Central memory CD8-positive, alpha-beta T cell (primary cell): ENCODE measurements at places on chromosomes 2 and 18.

DNA sequence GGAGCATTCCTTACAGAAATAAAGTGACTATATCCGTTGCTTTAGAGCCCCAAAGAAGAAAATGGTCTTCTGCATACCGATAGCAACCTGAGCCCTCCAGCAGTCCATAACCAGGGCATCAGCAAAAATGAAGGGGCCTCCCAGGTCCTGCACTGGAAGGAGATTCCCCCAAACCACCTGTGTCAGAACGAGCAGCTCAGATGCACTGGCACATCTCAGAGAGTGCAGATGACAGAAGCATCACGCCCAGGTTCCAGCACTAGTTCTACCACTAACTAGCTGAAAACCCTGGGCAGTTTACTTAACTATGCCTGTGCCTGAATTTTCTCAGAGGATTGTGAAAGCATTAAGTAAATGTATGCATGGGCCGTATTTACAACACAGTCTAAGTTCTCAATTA lies 466.7 kb upstream of the MYT1L start:
- no peak for DNase-seq

DNA sequence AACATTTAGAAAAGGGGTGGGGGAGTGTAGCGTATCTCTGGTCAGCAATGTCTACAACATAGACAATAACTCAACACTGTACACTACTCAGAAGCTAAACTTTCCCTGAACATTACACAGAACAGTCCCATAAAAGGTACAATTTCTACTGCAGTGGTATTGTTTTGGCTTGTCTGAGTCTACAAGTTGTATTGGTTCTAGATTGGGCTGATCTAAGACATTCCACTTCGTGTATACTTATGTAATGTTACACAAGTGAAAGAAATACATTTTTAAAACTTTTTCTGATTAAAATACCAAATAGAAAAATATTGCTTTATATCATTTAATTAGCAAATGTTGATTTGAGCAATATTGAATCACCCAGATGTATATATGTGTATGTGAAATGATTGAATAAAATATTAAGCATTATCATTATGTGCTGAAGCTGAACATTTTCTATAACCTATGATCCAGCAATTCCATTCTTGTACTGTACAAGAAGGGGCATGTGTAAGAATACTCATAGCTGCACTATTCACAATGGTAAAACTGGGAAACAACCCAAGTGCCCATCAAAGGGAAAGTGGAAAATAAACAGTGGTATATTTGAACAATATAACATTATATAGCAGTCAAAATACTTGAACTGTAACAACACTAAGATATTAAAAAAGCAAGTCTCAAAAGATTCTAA lies 52.4 kb downstream of the VSNL1 start:
- DNase-seq: no peak

- DNase-seq: no peak
These were observed at the start of gene EMILIN1 for GRCh38 chr2:27078267-27079194. EMILIN1 (plus strand) TSS chr2:27078615; CDS start chr2:27079066, 451 bp downstream.

DNA sequence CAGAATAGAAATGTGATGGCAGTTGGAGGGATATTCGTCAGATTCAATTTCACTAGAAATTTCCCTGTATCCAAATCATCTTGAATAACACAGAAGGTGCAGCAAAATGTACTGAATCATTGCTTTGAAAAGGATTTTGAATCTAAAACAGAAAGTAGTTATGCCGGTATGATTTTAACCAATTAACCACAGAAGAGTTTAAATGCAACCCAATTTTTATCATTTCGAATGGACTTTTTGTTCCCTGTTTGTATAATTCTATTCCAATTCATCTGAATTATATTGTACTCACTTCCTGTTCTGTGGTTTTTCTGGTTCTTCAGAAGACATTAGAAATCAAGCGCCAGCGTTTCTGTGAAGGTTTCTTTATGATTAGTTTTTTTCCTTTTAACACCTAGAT lies 190.4 kb downstream of the MYO3B start:
- DNase-seq: no peak

GRCh38 chr2:160499865-160500264 lies 6.3 kb upstream of the RBMS1 start:
- no peak for DNase-seq

DNA sequence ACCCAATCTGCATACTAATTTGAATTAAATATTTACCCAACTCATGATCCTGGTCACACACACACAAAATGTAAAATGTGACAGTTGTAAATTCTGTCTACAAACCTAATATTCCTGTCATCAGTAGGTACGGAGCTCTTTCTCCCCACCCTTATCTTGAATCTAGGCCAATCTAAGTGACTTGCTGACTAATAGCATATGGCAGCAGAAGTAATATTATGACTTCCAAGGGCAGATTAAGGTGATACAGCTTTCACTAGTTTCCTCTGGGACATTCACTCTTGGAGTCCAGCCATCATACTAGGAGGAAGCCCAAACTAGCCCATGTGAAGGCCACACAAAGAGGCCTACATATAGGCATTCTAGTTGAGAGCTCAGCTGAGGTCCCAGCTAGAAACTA lies 89.4 kb downstream of the TMEM131 start:
- no peak for DNase-seq

GRCh38 chr2:127146820-127147502 lies 40.0 kb upstream of the BIN1 start:
- DNase-seq: no peak

DNA sequence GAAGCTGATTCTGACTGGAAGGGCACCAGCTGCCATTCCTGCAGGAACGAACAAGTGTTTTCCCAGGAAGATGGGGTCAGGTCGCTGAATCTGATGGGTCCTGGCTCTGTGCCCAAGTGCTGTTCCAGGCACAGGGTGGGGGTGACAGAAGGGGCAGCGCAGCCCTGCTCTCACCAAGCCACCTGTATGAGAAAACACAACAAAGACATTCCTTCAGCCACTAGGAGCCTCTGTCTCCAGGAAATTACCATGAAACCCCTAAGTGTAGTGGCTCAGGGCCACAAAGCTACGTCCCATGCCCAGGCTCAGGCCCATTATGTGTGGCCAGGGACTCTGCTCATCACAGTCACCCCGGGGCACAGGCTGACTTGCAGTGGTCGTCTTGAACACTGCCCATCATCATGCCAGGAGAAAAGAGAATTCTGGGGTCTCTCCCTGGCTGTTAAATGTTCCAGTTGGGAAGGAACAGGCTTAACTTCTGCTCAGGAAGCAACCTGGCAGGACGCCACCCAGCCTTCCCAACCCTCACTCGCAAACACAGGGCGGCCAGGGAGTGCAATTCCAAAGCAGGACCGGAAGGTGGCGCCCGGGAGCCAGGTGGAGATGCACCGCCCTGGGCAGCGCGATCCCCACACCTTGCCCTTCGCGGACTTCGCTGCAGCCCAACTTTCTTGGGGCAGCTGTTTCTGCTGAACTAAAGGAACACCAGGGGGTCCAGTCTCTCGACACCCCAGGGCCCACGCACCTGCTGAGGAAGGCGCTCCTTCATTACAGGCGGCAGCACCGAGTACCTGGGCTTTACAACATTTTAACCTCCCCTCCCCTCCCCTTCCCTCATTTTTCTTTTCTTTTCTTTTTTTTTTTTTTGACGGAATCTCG lies 11.0 kb upstream of the SFTPB start:
- peak; percentile 61 for DNase-seq

DNA sequence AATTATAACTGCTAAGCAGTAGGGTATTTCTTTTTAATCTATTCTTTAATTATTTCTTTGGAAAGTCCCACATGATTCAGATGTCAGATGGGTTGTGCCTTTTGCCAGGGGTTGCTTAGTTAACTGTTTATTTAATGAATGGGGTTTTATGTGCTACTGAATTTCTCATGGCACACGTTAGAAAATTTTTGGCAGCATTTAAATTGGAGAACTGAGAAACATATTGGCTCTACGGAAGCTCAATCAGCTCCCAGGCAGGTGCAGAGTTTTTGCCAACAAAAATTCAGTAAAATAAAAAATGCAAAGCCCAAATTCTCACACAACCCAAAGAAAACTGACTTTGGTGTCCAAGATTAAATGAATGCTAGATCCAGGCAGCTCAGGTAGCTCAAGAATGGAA lies 467.2 kb downstream of the NRXN1 start:
- no peak for DNase-seq

DNA sequence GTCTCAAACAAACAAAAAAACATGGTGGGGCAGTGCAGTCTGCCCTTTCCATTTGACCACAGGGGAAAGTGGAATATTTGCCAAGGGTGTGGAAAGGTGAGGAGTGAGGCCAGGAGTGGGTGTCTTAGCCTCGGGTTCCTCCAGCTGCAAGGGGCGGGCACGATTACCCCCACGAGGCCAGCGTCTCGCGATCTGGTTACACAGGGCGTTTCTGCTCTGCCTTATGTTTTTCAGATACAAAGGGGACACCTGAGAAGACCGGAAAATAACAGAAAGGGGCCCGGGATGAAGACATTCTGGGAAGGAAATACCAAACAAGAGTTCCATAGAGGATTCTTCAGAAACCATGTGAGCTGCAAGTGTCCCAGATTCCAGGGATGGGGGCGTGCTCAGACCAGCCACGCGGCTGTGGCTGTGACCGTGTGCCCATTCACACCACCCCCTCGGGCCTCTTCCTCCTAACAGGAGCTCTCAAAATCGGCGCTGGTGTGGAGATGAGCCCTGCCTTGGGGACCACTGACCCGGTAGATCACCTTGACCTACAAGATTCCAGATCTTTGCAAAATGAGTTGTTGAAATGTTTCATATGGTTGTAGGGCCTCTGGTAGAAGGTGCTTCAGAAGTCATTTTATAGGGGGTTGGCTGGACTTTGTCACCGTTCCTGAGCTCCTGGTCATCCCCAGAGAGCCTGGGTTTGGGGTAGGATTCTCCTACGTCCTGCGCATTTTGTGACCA lies 34.2 kb downstream of the FAM178B start:
- no peak for DNase-seq

DNA sequence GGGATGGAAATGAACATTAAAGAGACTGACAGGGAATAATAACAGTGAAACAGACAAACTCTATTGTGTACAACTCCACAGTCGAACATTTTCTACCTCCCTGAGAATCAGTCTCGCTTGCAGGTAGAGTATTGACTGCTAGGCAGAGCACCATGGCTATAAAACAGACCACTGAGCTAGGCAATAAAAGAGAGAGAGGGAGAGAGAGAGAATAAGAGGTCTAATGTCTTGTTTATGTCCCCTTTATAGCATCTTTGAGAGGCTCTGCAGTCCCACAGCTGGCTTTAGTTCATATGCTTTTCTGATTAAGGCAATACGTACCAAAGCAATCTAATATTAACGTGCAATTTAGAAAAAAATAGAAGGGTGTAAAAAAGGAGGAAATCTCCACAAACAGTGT lies 652.6 kb downstream of the NRXN1 start:
- DNase-seq: no peak

- no peak for DNase-seq
These were observed 1108.7 kb upstream of the TMEFF2 start for GRCh38 chr2:193303464-193303863.

GRCh38 chr2:8122520-8122919 lies 559.3 kb upstream of the ID2 start:
- DNase-seq: no peak

GRCh38 chr2:7262727-7263126 lies 345.5 kb downstream of the RNF144A start:
- no peak for DNase-seq

DNA sequence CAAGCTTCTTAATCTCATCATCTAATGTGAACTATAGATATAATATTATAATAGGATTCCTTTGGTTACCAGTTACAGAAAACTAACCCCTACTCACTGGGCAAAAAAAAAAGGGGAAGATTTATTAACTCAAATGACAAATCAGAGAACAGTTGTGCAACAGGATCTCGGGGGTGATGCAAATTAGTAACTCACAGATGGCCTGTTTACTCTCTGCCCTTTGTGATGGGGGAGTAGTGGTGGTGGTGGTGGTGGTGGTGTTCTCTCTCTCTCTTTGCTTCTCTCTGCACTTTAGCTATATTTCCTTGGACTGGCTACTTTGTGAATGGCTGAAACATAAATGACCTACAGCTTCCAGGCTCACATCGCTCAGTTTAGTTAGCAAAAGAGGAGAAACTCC lies 59.0 kb downstream of the TMEM247 start:
- no peak for DNase-seq

DNA sequence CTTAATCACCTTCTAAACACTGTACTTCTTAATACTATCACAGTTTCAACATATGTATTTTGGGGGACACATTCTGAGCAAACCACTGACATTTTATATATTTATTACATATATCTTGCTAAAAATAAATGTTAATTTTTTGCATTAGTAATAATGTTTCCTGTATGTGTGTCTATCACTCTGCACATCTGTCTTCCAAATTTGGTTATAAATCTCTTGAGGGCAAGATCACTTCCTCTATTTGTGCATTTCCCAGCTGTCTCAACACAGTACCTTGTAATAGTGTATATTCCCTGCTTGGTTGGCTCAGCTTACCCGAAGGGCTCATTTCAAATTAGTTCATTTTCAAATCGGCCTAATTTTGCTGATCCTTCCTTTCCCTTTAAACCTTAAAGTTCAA lies 617.1 kb upstream of the GYPC start:
- no peak for DNase-seq

GRCh38 chr2:71857636-71858035 lies 290.0 kb downstream of the CYP26B1 start:
- no peak for DNase-seq

- no peak for DNase-seq
These were observed 121.2 kb downstream of the IRS1 start for GRCh38 chr2:226678422-226678821.

DNA sequence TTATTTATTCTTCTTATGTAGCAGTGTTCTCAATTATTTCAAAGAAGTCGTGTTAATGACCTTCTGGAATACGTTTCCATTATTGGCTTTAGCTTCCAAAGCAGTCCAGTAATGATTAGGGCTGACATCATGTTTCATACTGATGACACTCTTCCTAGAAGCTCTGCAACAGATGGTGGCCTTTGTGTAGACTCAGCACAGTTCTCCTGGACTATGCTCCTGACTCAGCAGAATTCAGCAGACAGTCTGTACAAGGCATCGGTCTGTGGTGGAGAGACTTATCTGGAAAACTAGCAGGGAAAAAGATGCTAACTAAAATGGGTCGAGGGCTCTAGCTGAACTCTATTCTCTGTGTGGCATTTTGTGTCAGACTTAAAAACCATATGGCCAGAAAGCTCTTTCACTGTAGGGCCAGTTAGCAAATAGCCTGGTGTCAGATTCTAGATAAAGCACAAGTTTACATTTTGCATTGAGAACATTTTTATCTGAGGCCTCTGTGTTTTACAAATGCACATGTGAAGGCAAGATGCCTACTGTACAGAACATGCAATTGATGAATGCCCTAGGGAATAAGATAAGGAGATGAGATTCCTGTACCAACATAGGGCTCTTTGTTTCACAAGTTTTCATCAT lies 35.1 kb downstream of the GULP1 start:
- no peak for DNase-seq

- no peak for DNase-seq
These were observed at the start of gene IL1R1 for GRCh38 chr2:102141970-102142828. IL1R1 (plus strand) TSS chr2:102142746; CDS start chr2:102157725, 14,979 bp downstream.
